Caco-2 (cell line): ENCODE measurements at places on chromosomes 6 and 20.

- DNase-seq: no peak
- H3K36me3 ChIP-seq: no peaks in the 10 kb centered on the region
- 0 out of 2 replicates have a peak, but pooled peaks cover 7% of the 10 kb centered on the region for H3K4me1 ChIP-seq
- H3K27ac ChIP-seq: no peak overlapping the region
- H3K27me3 ChIP-seq: no peaks in the 10 kb centered on the region
These were observed 4.2 kb upstream of the GPR31 start for GRCh38 chr6:167161851-167162467.

DNA sequence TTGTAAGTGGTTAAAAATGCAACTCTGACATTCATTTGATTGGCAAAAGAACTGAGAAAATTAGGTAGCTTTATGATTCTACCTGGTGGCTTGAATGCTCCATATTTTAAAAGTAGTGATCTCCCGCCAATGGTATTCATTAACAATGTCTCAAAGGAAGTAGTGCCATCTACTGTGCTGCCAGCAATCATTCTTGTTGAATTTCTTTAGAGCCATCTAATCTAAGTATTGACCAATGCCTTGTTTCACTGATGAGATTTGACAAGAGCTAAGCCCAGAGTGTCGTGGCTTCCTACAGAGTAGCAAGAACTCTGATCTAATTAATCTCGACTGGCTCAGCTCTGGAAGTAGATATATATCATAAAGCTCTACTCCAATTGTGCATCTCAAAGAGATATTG is 696.7 kb downstream of the C6orf118 start:
- no peak for DNase-seq
- H3K27me3 ChIP-seq: no peaks in the 10 kb centered on the region
- no peak overlapping the region for H3K27ac ChIP-seq
- H3K4me3 ChIP-seq: no peak overlapping the region

- no peaks in the 10 kb centered on the region for H3K27me3 ChIP-seq
- DNase-seq: peak; percentile 36
- no peaks in the 10 kb centered on the region for H3K36me3 ChIP-seq
- H3K27ac ChIP-seq: no peak overlapping the region
- H3K4me1 ChIP-seq: peaks cover 9% of the 10 kb centered on the region
These were observed 74.7 kb upstream of the NOX3 start for GRCh38 chr6:155530219-155530834.

- H3K36me3 ChIP-seq: no peaks in the 10 kb centered on the region
- no peak overlapping the region for H3K27ac ChIP-seq
- no peak overlapping the region for H3K4me3 ChIP-seq
- DNase-seq: no peak
These were observed 21.9 kb upstream of the RREB1 start for GRCh38 chr6:7085911-7086310.

- no peaks in the 10 kb centered on the region for H3K4me1 ChIP-seq
- no peak for DNase-seq
- H3K27ac ChIP-seq: no peak overlapping the region
- H3K36me3 ChIP-seq: no peaks in the 10 kb centered on the region
- no peak overlapping the region for H3K4me3 ChIP-seq
These were observed 503.7 kb downstream of the KIF16B start for GRCh38 chr20:16069389-16070010.

DNA sequence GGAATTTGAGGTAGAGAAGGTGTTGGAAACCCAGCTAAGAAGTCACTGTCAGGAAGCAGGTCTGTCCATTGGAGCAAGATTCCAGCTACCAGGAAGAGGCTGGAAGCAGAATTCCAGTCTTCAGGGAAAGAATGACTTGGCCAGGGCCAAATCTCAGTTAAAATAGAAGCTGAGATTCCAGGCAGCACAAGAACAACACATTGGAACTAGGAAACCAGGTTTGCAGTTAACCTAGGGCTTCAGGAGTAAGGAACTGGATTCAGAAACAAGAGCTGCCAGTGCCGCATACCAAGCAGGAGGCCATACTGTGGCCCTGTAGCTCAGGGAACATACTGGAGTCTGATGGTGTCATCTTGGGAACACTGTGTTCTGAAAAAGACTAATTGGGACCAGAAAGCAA is 73.7 kb upstream of the FUCA2 start:
- H3K27ac ChIP-seq: no peak overlapping the region
- no peaks in the 10 kb centered on the region for H3K27me3 ChIP-seq
- no peak overlapping the region for H3K4me3 ChIP-seq
- no peak for DNase-seq

DNA sequence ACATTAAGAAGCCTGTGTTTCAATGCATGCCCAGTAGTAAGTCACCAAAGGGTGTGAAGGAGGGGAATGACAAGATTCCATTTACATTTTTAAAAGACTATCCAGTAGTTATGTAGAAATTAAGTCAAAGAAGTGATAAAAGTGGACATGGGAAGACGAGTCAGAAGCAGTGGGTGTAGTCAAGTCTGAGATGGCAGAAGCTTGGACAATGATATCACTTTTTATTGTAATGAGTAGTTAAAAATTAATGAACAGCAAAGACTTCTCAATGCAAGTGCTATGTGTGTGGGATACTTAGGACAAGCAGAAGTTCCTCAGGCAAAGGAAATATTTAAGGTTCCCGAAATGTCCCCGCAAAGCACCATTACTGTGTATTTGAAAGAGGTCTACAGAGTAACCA is 156.0 kb downstream of the DST start:
- no peaks in the 10 kb centered on the region for H3K27me3 ChIP-seq
- peaks cover 2% of the 10 kb centered on the region; the same call in 1 of the 2 replicates for H3K36me3 ChIP-seq
- H3K4me1 ChIP-seq: peaks cover 13% of the 10 kb centered on the region
- H3K27ac ChIP-seq: no peak overlapping the region

DNA sequence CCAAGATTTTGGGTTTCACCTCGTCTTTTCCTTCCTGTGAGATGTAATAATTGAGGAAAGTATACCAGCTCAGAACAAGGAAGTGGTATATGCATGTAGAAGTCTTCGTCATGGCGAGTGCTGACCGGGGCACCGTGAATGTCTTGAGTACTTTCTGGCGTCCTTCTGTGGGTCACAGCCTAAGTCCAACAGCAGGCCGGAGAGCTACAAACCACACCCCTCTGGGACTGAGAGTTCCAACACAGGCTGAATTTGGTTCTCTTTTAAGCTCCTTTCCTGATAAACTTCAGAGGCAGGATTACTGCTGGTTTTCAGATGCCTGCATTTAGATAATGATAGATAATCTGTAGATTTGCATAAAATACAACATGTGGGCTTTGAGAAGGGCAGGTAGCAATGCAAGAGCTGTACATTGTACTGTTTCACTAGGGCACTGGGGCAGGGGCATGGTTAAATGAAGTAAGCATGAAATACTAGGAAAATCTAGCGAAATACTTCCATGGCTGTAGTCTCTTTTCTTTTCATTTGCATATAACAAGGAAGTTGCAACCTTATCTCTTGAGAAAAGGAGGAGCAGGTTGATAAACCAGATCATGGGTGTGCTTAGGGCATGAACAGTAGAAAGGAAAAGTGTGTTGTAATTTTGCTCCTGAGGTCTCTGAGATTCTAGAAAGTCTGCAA is at the start of gene ADTRP:
Gene ADTRP, minus strand, starts transcription at position 156 of the 681 bp plus-strand sequence. Its CDS starts 44 bp downstream, at position 112.
- DNase-seq: peak; percentile 55
- H3K4me1 ChIP-seq: peaks cover 20% of the 10 kb centered on the region
- peak within 1 kb of the TSS; percentile 33 for H3K27ac ChIP-seq
- no peaks in the 10 kb centered on the region for H3K27me3 ChIP-seq

GRCh38 chr6:10719964-10720264 is 3.0 kb upstream of the TMEM14C start:
- no peaks in the 10 kb centered on the region for H3K27me3 ChIP-seq
- no peak overlapping the region for H3K4me3 ChIP-seq
- no peak overlapping the region for H3K27ac ChIP-seq
- H3K36me3 ChIP-seq: no peaks in the 10 kb centered on the region
- peaks cover 6% of the 10 kb centered on the region for H3K4me1 ChIP-seq
- DNase-seq: no peak

DNA sequence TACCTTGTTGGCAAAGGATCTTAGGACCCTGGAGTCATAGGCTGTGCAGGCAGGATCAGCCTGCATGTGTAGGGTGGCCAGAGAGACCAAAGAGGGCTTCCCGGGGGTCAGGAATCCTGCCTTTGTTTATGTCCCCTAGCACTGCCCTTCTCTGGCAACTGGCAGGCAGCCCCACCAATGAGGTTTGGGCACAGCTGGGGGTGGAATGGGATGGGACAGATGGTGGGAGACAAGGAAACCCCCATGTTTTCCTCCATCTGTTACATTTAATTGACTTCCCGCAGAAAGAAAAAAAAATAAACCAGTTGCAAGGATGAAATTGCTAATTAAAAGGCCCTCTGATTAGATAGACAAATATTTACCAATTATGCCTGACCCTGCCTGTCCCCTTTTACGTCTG is 27.6 kb downstream of the CD40 start:
- no peak overlapping the region for H3K4me3 ChIP-seq
- DNase-seq: no peak
- no peak overlapping the region for H3K27ac ChIP-seq
- peaks cover 3% of the 10 kb centered on the region; the same call in 1 of the 2 replicates for H3K27me3 ChIP-seq
- no peaks in the 10 kb centered on the region for H3K36me3 ChIP-seq

- no peak for DNase-seq
- no peaks in the 10 kb centered on the region for H3K4me1 ChIP-seq
- no peak overlapping the region for H3K27ac ChIP-seq
- no peaks in the 10 kb centered on the region for H3K36me3 ChIP-seq
- no peaks in the 10 kb centered on the region for H3K27me3 ChIP-seq
- H3K4me3 ChIP-seq: no peak overlapping the region
These were observed 27.3 kb upstream of the LAMA2 start for GRCh38 chr6:128855581-128856085.

- DNase-seq: peak; percentile 39
- peak overlapping the region; percentile 99 for H3K27ac ChIP-seq
- no peaks in the 10 kb centered on the region for H3K27me3 ChIP-seq
- H3K4me3 ChIP-seq: peak overlapping the region; percentile 63
These were observed 109.0 kb downstream of the HFE start for GRCh38 chr6:26195924-26196845.

DNA sequence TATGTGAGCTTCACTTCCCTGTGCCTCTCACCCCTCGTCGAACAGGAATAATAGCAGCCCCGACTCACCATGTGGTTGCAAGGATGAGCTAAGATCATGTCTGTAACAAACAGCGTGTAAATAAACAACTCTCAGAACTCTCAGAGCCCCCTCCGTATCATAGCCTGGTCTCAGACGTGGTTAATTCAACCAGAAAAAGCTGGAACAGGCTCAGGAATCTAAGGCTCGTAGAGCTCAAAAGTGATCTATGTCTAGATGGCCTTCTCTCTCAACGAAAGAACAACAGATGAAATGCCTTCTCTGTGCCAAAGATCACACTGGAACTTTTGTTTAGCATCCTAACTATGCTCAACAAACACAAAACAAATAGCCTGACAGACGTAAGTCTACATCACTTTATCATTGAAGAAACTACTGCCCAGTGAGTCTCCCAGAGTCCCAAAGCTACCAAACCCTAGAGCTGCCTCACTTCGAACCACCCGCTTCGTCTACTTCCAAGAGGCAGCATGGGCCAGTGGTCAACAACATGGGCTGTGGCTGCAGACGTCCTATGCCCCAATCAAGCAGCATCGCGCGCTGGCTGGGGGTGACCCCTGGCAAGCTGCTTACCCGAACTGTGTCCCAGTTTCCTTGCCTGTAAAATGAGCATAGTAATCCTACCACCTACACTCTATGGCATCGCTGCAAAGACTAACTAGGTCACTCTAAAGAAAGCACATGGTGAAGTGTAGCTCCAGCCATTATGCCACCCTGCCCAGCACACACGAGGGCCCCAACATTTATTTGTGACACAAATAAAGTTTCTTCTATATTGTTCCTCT is 35.1 kb downstream of the NFATC2 start:
- H3K4me1 ChIP-seq: peaks cover 6% of the 10 kb centered on the region
- H3K4me3 ChIP-seq: no peak overlapping the region
- no peak overlapping the region for H3K27ac ChIP-seq
- H3K36me3 ChIP-seq: no peaks in the 10 kb centered on the region; the same call in 1 of the 2 replicates
- no peaks in the 10 kb centered on the region for H3K27me3 ChIP-seq

- H3K4me1 ChIP-seq: no peaks in the 10 kb centered on the region
- no peak overlapping the region for H3K27ac ChIP-seq
- no peak for DNase-seq
- no peaks in the 10 kb centered on the region for H3K27me3 ChIP-seq
- no peaks in the 10 kb centered on the region for H3K36me3 ChIP-seq
These were observed 86.8 kb downstream of the ARHGAP18 start for GRCh38 chr6:129623008-129623732.

DNA sequence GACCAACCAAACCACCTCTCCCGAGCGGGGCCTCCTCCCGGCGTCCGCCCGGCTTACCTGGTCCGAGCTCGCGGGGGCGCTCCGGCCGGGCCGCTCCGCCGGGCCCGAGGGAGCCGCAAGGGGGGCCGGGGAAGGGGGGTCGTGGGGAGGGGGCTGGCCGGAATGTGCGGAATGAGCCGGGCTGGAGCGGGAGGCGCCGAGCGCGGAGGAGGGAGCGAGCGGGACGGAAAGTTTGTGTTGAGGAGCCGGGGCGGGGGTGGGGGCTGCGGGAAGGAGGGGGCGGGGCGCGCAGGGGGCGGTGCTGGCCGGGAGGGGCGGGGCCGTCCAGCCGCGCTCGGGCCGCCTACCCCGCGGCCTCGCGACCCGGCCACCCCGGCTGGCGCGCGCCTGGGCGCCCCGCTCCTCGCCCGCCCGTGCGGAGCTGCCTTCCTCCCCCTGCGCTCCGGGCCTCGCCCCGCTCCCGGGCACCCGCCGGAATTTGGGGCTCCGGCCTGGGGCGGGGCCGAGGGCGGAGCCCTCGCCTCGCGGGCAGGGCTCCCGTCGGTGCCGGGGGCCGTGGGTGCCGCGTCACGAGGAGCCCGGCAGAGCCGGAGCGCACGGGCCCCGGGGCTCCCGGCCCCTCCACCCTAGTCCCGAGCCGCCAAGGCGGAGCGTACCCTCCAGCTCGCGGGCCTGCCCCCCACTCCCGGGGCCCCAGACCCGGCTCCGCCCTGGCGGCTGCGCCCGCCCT is at the start of gene TEAD3:
Gene TEAD3, minus strand, starts transcription at position 239 of the 730 bp plus-strand sequence.
- no peaks in the 10 kb centered on the region for H3K27me3 ChIP-seq
- no peaks in the 10 kb centered on the region; the same call in 1 of the 2 replicates for H3K36me3 ChIP-seq
- peak within 1 kb of the TSS; percentile 84 for H3K27ac ChIP-seq
- H3K4me1 ChIP-seq: peaks cover 49% of the 10 kb centered on the region

DNA sequence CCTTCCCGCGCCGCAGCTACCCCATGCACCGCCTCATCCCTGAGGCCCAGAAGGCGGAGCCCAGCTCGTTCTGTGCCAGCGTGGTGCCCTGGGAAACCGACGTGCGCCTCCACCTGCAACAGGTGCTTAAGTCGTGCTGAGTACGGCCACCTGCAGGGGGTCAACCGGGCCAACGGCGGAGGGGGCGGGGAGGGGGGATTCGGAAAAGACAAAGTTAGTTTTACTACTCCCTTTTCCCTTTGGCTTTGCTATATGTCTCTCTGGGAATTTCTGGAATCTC is 168.9 kb downstream of the CDK19 start:
- no peaks in the 10 kb centered on the region for H3K27me3 ChIP-seq
- no peaks in the 10 kb centered on the region for H3K4me1 ChIP-seq
- no peak overlapping the region for H3K27ac ChIP-seq
- 0 out of 2 replicates have a peak, but pooled peaks cover 2% of the 10 kb centered on the region for H3K36me3 ChIP-seq

DNA sequence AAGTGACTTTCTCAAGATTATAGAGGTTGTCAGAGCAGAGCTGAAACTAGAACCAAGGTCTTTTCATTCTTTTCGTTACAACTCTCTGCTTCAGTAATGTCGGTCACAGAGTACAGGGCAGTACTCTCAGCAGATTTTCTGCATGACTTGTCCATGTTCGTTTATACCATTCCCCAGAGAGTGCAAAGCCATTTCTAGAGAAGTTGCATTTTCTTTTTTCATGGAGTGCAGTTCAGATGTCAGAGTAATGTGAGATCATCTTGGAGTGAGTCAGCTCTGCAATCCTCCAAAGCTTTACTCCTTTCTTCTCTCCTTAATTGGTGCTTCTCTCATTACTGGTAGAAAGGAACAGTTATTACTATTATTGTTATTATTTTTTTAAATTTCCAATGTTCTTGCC is 115.6 kb upstream of the B3GAT2 start:
- no peaks in the 10 kb centered on the region for H3K27me3 ChIP-seq
- H3K4me3 ChIP-seq: no peak overlapping the region
- DNase-seq: no peak
- no peak overlapping the region for H3K27ac ChIP-seq
- no peaks in the 10 kb centered on the region for H3K36me3 ChIP-seq
